ENCODE measurements at places on chromosomes 5 and 9.

DNA sequence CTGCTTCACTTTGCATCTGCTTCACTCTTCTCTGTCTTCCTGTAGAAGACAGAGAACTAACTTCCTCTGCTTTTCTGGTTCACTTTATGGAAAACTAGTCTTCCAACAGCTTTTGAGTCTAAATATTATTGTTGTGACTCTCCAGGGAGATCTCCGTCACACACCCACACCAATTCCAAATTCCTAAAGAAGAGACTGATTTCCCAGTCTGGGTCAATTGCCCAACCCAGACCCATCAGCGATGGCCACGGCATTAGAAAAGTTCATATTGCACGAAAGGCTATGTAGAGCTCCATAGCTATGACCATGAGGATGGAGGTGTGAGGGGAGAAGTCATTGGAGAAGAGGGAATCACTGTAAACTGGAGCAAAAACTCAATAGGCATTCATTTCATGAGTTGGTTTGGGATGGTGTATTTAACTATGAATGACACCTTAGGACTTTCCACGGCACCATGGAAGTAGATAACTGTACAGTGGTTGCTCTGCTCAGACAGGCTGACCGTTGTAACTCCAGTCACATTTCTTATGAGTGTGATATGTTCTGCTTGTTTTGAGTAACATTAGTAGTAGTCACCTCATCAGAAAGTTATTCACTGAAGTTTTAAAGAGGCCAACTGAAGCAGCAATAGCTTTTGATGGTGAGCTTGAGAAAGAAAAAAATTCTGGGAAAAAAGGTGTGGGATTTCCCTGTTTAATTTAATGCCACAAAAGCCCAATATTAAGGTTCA is 78.1 kb upstream of the MAMDC2 start:
- DNase-seq: no peak

GRCh38 chr9:78493166-78493742 is 196.3 kb downstream of the PSAT1 start:
- DNase-seq: no peak

DNA sequence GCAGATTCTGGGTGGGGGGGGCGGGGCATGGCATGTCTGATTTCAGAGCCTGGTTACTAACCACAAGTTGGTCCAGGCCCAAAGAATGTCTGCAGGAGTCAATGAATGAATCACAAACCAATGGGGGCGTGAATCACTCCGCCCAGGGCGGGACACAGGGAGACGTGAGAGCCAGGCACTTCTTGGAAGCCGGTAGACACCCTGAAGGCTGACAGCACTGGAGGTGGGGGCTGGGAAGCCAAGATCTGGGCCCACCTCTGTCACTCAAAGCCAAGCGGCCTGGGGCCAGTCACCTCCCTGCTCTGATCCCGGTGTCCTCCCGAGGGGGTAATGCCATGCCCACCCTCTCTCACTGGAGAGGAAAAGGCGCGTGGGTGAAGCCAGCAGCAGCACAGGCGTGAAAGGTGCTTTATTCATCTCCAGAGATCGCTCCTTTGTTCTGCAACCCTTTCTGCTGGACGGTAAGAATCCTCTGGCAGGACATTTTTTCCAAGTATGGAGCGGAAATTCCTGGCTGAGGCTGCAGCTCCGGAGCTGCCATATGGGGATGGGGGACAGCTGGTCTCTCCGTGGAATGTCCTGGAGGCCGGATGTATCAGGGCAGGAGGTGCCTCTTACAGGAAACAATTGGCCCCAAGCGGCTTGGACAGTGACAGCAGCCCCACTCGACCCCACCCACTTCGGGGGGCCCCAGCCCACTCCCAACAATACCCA is 85.0 kb downstream of the STK10 start:
- DNase-seq: no peak

- no peak for DNase-seq
Measured at GRCh38 chr5:170220191-170220590, 12.6 kb upstream of the C5orf58 start.

GRCh38 chr9:710951-711745 is 130.3 kb upstream of the DMRT1 start:
- DNase-seq: no peak

DNA sequence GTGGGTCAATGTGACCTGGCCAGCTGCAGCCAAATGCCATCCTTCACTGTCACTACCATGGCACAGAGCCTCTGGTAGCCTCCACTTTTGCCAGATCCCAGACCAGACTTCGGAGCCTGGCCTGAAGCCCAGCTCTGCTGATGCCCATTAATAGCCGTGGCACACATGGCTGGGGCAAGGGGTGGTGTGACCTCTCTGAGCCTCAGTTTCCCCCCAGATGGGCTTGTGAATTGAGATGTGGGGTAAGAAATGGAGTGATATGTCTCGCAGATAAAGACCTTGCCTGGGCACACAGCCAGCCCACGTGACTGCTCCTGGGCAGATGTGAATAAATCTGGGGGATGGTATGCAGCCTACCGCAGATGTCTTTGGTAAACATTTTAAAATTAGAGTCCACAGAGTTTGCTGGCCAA is 13.9 kb downstream of the SUSD3 start:
- no peak for DNase-seq

All from stimulated activated CD4-positive, alpha-beta T cell treated with anti-CD3 and anti-CD28 coated beads, TNF-alpha, amount 100 ng/mL, for 24 hours (primary cell).